ENCODE measurements at places on chromosomes 3 and 15. TPM values are rescaled to one million over a fixed set of nuclear protein-coding genes. Genes with fewer than 3 reads are reported as not detected.

DNA sequence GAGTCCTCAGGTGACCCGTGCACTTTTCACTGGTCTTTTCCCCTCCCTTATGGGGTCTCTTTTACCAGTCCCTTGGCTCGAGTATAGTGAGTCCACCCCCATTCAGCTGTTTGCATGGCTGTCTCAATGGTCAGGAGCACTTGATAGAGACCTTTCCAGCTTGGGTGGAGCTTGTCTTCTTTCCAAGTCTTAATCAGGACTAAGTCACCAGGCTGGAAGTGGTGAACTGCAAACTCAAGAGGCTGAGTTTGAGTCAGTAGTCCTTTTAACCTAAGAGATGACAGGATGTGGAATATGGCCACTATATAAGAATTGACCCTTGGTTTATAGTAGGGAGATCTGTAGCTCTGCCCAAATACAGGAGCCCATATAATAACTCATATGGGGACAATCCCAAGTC is 279.7 kb downstream of the PYDC2 start:
- DNase-seq: no peak

- no peak for DNase-seq
Measured at GRCh38 chr3:150757364-150757763, 5.6 kb downstream of the SIAH2 start.

DNA sequence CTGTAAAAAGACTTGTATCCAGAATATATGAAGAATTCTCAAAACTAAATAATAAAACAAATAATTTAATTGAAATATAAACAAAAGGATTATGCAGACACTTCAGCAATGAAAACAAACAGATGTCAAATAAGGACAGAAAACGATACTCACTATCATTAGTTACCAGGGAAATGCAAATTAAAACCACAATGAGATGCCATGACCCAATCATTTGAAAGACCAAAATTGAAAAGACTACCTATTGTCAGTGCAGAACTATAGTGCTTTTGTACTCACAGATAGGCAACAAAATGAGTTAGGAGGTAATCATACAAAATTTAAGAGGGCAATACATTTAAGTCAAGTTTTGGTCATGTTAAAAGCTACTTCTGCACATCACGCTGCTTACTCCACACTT is 31.6 kb upstream of the OR5K4 start:
- no peak for DNase-seq

DNA sequence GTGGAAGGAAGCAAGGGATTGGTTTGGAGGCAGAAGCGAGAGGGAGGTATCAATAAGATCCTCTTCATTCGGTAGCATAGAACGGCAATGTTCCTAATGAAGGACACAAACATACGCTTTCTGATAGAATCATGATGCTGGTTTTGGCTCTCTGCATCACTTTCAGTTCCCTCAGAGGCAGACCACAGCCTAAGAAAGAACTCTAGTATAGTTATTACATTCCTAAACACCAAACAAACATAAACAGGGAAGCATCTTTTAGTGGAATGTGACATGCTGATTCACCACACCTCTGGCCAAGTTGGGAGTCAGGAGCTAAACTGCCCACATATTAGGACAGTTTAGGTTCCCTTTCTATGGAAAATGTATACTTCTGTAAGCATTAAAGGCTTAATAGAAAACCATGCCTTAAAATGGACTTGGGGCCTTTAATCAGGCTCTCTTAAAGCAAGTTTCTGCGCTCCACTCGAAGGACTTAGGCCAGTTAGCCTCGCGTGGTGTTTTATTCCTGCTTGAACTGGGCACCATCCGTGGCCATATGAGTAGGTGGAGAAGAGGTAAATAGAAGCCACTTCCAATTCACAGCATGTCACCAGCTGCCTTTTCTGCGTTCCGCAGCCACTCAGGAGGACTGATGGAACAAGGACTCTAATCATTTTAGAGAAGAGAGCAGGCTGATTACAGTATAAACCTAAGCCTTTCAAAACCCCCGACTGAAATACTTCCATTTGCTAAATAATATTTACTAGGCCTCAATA is 53.7 kb downstream of the CD47 start:
- no peak for DNase-seq

- DNase-seq: no peak
Measured at GRCh38 chr3:73484656-73485248, 140.0 kb downstream of the PDZRN3 start.

DNA sequence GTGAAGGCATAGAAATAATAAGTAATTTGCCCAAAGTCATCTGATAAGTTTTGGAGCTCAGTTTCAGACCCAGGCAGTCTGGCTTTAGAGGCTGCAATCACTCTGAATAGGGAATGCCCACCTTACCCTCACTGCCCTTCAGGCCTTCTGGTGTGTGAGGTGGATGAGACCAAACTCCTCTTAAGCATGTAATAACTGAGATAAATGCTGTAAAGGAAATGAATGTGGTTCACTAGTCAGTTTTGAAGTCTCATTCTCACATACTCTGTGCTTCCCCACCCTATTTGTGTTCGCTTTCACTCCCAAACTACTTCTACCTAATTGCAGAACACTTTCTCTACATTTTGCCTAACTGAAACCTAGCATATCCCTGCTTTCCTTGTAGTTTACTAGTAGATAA is 144.1 kb downstream of the FILIP1L start:
- no peak for DNase-seq

DNA sequence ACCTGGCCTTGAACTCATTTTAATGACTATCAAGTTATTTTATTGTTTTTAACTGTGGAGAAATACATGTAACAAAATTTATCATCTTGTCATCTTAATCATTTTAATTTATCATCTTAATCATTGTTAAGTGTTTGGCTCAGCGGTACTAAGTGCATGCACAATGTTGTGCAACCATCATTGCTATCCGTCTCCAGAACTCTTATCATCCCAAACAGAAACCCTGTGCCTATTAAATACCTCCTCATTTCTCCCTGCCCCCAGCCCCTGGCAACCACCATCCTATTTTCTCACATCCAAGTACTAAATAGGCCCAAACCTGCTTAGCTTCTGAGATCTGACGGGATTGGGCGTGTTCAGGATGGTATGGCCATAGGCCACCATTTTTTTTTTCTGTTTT is 51.5 kb upstream of the UBP1 start:
- DNase-seq: no peak

DNA sequence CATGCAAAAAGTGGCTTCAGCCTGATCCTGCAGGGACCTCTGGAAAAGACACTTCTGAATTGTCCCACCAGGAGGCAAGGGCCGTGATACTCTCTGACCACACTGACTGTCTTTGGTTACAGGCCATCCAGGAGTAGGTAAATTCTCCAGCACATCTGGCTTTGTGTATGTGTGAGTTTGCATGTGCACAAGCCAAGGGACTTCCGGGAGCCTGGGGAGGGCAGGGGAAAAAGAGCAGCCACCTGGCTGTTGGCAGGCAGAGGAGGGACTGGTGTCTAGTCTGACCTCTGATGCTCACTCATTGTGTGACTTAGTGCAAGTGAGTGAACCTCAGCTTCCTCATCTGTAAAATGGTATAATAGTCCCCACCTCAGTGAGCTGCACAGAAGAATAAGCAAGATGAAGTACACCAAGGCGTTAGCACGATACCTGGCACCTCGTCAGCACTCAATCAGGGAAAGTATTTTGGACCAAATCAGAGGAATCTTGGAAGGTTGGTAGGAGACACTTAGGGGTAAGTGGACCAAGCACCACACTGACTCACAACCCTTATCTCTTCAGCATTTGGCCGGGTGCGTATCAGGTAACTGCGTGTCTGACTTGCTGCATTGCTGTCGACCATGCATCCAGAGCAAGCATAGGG is 19.1 kb downstream of the KLHL6 start:
- no peak for DNase-seq

- no peak for DNase-seq
Measured at GRCh38 chr3:169618894-169619792, 44.4 kb downstream of the MECOM start.

- no peak for DNase-seq
Measured at GRCh38 chr3:69568458-69568857, 170.8 kb upstream of the MITF start.

GRCh38 chr3:163785693-163786092 is 1292.6 kb downstream of the SI start:
- DNase-seq: no peak

GRCh38 chr3:47005212-47006144 is 26.0 kb downstream of the NBEAL2 start:
- peak; percentile 65 for DNase-seq

DNA sequence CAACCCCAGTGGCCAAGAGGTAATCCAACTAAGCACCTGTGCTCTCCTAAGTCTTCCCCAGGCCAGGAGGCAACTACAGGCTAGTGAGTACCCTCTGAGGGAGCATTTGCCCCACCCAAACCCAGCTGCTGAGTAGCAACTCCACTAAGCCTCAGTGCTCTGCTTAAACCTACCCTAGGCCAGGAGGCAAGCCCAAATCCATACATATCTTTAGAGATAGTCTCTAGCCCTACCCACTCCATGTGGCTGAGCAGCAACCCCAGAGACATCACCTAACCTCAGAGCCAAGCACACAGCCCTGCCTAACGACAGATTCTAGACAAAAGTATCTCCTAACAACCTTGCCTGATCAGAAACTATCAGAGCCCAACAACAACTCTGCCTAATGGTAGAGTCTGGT is 132.8 kb upstream of the TTC14 start:
- DNase-seq: no peak

DNA sequence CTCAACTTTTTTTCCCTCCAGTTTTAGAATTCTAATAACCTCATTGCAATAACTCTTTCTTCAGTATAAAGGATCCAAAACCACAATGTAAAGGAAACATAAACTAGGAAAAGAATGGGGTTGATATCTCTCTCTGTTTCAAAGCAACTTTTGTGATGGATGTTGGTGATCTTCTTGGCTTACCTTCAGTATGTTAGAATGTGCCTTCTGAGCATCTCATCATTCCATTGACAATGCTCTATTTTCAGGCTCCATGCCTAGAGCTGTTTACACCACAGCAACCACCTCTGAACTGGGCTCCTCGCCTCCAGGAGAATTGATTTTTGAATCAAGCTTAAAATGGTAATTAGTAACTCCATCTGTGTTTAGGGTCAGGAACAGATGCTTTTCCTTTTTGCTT is 6.6 kb downstream of the NLGN1 start:
- no peak for DNase-seq

- no peak for DNase-seq
Measured at GRCh38 chr3:3783210-3783609, 16.0 kb upstream of the LRRN1 start.

GRCh38 chr15:91936182-91936775 is 82.8 kb downstream of the SLCO3A1 start:
- no peak for DNase-seq

DNA sequence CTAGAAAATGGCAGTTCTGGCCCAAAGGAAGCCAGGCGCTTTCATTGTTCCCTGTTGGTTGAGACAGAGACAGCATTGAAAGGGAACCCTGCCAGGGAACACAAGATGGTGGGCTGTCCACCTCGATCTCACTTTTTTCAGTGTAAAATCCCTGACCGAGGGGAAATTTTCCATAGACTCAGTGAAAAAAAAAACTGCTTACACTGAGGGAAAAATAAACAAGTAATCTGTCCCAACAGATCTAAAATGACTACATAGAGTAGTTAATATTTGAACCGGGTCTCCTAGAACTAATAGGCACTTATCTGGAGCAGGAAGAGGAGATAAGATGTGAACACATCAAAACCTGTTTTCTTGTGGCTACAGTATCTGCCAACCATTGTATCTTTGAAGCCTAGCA is 763.4 kb upstream of the GOLIM4 start:
- DNase-seq: no peak

DNA sequence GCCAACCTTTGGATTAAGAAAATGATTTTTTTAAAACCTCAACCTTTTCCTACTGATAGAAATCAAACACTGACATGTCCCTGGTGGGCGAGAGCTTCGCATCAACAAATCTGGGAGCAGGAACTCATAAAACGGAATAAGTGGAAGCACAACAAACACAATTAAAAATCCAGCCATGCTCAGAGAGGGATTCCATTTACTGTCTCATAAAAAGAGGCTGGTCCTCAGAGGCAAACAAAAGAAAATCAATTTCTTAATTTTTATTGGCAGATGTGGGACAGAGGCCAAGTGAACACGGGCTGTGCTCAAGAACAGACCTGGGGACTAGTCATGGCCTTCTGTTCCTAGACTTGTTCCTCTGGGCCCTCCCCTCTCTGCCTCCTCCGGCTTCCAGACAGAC is 214.5 kb downstream of the NTRK3 start:
- DNase-seq: no peak

DNA sequence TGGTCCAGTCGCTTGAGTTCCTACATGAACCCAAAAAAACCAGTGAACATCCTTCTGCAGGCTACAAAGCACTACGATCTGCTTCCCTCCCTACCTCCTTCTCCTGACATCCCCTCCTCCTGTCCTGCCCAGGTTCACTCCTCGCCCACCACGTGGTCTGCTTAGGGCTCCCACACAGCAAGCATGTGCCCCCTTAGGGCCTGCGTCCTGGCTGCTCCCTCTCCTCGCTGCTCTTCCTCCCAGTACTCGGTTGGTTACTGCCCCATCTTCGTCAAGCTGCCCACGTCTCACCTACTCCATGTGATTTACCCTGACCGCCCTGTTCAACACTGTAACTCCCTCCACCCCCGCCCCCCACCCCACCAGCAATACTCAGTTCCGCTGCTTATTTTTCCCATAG is 20.8 kb upstream of the ATP13A3 start:
- DNase-seq: no peak

DNA sequence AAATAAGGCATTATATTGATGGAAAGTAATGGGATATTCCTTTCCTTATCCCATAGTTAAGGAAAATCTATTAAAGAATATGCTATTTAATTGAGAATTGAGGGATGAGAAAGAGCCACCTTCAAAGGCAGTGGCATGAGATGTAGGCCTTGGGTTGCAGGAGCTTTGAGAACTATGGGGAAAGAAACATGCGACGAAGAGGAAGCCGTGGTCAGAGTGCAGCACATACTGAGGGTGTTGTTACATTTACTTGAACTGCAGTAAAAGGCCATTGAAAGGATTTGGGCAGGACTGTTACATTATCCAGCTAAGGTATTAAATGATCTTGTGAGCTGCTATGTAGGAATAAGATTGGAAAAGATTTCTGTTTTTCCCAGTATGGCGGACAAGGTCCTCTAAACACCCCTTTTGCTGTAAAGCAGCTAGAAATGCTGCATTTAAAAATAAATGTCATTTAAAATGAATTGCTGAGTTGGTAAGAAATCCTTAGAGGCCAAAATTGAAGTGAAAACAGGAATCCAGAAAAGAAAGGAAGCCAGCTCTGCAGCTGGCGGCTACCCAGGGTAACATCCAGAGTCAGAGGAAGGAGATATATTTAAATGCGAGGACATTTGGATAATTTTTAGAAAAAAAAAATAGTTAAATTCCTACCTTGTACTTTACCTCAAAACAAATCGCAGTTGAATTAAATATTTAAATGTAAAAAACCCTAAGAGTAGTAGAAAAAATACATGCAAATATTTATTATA is 61.7 kb downstream of the IL1RAP start:
- DNase-seq: no peak

GRCh38 chr15:84981711-84982300 is at the start of gene PDE8A:
Gene PDE8A, plus strand, starts transcription at chr15:84981856. Its CDS starts 307 bp downstream, at chr15:84982163.
- DNase-seq: peak; percentile 76

The EPHB3 gene
- total RNA-seq: 2.5 TPM

The SLC24A5 gene
- 0.36 TPM for total RNA-seq

The DCBLD2 gene
- 53.1 TPM for total RNA-seq

The SPINK8 gene
- not detected for total RNA-seq

Data from sigmoid colon (tissue), 7 donors.